Muscle of back (tissue), 13 donors: ENCODE measurements at places on chromosomes 13 and 19.

DNA sequence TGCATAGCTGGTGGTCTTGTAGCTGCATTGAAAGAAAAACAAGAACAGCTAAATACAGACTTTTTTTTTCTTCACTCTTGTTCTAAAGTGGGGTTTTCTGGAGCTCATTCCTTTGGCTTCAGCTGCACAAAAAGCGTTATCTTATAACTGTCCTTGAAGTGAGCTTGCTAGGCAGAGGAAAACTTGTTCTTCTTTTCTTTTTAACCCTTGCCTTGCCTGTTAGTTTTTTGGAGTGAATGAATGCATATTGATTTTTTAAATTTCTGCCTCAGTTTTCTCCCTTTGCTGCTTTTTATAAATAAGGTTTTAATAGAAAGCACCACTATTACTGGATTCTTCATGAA lies 1.5 kb downstream of the ZNF765 start:
- DNase-seq: no peak

- DNase-seq: no peak
These were observed 561.3 kb downstream of the FGF9 start for GRCh38 chr13:22232186-22232585.

DNA sequence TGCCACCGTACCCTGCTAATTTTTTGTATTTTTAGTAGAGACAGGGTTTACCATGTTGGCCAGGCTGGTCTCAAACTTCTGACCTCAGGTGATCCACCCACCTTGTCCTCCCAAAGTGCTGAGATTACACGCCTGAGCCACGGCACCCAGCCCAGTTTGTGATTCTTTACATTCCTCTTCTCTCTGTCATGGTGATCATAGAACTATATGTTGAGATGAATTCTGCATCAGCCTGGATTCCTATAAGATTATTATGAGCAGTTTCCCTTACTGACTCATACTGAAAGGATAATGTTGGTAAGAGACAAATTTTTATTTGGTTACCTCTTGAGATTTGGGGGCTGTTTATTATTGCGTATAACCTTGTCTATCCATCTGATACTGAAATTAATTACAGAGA lies 121.5 kb upstream of the CSNK1A1L start:
- DNase-seq: no peak

- no peak for DNase-seq
These were observed 6.3 kb downstream of the ARRDC5 start for GRCh38 chr19:4896372-4896771.

GRCh38 chr19:35704218-35704617 lies at the start of gene ZBTB32:
Gene ZBTB32, plus strand, starts transcription at chr19:35704558. Its CDS starts 10,069 bp downstream, at chr19:35714627.
- DNase-seq: no peak

- DNase-seq: peak; percentile 91
These were observed 5.8 kb downstream of the FTL start for GRCh38 chr19:48970923-48971395.

DNA sequence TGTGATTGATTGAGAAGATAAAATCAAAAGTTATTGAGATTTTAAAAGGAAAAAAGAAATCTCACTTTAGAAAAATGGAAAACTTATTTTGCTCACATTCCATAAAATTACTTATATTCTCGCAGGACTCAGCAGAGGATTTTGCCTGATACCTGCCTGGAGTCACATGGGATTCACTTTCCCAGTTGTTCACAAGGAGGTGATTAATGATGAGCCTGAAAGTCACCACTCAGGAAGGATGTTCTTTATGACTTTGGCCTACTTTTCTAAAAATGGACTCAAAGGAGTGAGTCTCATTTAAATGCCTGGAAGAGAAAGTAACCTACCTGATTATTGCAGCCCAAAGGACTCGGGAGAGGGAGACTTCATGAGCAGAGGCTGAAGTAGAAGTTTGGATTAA lies 34.5 kb upstream of the FAM216B start:
- DNase-seq: no peak

- DNase-seq: no peak
These were observed 763.5 kb upstream of the GPC6 start for GRCh38 chr13:92463134-92463533.

GRCh38 chr19:36030264-36031148 lies 2.2 kb downstream of the CLIP3 start:
- no peak for DNase-seq

- no peak for DNase-seq
These were observed 651 bp downstream of the GAPDHS start for GRCh38 chr19:35533822-35534392.

DNA sequence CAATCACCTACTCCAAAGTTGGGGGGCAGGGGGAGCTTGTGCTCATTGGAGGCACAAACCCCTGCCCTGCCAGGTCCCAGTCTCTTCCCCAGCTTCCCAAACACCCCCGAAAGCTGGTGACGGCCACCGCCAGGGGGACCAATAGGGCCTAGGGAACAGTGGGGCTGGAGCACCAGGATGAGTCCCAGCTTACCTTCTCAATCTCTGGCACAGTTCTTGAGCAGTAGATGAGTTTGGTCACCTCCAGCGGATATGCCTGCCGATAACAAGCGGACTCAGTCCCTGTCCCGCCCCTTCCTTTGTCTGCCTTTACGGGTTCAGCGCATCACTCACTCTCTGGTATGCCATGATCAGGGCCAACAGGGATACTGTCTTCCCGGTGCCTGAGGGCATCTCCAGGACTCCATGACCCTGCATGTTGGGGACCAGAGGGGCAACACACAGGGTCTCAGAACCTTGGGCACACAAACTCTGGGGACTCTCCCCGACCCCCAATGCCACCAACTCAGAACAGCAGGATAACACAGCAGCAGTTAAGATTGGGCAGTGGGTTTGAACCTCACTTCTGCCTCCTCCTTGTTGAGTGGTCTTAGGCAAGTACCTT lies 1.5 kb downstream of the ERCC2 start:
- DNase-seq: no peak

GRCh38 chr13:113672002-113672651 lies 5.1 kb downstream of the GRK1 start:
- no peak for DNase-seq

GRCh38 chr13:48500652-48501197 lies 32.2 kb downstream of the RCBTB2 start:
- peak; percentile 25 for DNase-seq

GRCh38 chr13:81048026-81048461 lies 707.1 kb upstream of the SPRY2 start:
- peak; percentile 13 for DNase-seq

GRCh38 chr13:45349438-45349837 lies 8.5 kb upstream of the TPT1 start:
- DNase-seq: no peak

DNA sequence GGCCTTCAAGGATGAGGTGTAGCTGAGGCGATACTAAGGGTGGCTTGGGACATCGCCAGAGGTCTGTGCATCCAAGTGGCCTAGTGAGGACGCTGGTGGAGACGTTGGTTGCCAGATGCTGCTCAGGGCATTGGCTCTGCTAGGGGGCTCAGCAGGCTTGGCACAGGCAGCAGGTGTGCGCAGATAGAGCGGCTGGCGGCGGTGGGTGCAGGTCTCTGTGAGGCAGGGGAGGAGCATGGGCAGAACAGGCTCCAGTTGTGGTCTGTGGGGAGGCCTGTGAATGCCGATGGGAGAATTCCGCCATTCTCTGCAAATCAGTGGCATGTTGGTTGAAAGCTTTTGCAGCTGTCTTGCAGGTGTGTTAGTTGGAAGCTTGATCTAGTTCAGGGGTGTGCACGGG lies 21.2 kb downstream of the PRAM1 start:
- DNase-seq: no peak

DNA sequence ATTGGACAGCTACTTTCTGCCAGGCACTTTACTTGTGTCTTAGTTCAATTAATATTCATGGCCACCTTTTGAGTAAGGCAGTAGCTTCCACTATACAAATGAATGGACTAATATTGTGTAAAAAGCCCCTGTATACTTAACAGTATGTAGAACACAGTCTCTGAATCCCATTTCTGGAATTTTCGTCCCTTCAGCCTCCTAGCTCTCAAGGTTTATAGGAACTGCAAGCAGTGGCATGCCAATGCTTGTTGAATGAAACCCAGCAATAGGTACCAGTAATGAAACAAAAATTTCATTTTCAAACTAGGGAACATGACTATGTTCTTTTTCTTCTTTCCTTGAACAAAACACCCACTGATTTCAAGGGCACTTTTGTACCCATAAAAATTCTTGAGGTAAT lies 361.6 kb downstream of the TDRD3 start:
- DNase-seq: no peak

GRCh38 chr13:113806104-113806471 lies 47.1 kb downstream of the TMEM255B start:
- DNase-seq: no peak

DNA sequence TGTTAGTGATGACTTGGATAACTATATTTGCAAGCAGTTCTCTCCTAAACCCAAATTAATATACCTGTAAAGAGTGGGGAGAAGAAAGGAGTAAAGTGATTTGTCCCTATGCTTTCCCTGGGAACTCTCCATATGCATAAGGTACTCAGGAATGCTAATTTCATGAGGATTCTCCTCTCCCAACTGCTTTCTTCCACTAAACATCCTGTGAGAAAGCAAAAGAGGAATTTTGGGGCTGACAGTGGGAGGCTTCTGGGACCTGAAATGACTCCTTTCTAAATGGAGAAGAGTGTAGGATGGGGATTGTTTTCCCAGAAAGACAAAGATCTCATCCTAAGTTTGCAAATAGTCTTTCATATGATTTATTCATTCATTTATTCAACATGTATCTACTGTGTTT lies 250.5 kb downstream of the TDRD3 start:
- no peak for DNase-seq

DNA sequence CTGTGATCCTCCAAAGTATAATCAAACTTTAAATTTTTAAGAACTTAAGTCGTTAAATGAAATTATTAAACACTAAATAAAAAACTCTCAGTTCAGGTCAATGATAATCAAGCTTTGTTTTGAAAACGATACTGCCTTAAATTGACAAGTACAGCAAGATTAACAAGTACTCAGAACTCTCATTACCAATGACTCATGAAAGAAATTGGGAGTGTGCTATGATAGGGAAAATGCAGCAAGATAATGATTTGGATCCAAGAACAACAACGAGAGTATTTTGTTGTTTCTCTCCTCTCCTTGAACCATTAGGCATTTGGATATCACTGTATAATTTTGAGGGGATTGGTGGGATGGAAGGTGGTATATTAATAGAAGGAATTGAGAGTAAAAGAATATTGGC lies 10.2 kb downstream of the N4BP2L2 start:
- no peak for DNase-seq

DNA sequence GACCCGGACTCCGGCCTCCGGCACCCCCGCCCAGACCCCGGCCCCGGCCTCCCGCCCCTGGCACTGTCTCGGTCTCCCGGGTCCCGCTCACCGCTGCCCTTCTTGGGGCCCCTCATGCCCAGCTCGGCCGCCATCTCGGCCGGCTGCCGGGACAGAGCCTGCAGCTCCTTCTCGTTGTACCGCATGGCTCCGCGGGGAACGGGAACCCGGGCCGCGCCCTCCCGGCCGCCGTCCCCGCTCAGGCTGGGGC lies 140 bp downstream of the PLEKHJ1 start:
- DNase-seq: no peak

- no peak for DNase-seq
These were observed 7.5 kb upstream of the RBM26 start for GRCh38 chr13:79413521-79413920.

GRCh38 chr13:26370553-26370952 lies 116.6 kb downstream of the CDK8 start:
- no peak for DNase-seq

GRCh38 chr19:19274716-19275565 lies 1.8 kb upstream of the TM6SF2 start:
- no peak for DNase-seq

DNA sequence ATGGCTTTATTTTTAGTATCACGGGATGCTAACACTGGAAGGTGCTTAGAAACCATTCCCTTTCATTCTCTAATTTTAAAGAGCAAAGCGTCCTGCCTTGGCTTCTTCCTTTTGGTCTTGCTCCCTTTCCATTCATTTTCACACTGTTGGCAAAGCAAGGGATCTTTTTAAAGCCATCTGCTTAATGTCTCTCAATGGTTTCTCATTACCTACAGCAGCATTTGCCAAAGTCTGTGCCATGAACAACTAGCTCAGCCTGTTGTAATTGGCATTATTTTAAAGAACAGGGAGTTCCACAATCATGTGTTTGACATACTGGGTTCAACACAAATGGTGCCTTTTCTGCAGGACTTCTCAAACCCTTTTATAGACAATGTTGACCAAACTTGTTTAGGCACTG lies 444.3 kb downstream of the GPC6 start:
- no peak for DNase-seq

GRCh38 chr13:113785051-113786010 lies 26.3 kb downstream of the TMEM255B start:
- DNase-seq: no peak

DNA sequence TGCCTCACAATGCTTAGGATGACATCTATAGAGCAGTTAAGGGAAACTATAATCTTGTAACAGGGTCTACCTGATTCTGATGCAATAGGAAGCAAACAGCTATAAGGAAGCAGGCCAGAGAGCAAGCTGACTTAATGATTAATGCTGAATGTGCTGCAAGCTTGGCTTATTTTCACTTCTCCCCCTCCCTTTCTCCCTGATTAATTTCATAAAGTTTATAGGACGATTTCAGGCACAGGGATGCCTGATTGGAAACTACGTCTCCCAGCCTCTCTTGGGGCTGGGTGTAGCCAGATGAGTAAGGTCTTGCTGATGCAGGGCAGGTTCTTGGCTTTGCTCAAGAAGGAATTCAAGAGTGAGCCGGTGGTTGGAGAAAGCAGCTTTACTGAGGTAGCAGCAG lies 82.8 kb upstream of the MRI1 start:
- no peak for DNase-seq

- no peak for DNase-seq
These were observed 37.9 kb downstream of the MBNL2 start for GRCh38 chr13:97259798-97260714.

DNA sequence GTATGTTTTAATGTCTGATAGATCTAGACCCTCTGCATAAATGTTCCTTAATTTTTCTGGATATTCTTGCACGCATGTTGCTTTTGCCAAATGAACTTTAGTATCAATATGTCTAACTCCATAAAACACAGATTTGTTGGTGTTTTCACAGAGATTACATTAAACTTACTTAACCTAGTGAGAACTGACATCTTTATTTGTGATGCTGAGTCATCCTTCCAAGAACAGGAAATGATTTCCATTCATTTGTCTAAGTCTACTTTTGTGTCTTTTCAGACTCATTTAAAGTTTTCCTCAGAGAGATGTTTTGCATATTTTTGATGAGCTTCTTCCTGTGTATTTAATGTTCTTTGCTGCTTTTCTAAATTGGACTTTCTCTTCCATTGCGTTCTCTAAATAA lies 184.0 kb downstream of the SLC7A1 start:
- DNase-seq: no peak

- DNase-seq: no peak
These were observed 54.7 kb downstream of the PTPRS start for GRCh38 chr19:5285955-5286354.

GRCh38 chr13:75181906-75182305 lies 300.1 kb downstream of the TBC1D4 start:
- peak; percentile 54 for DNase-seq

DNA sequence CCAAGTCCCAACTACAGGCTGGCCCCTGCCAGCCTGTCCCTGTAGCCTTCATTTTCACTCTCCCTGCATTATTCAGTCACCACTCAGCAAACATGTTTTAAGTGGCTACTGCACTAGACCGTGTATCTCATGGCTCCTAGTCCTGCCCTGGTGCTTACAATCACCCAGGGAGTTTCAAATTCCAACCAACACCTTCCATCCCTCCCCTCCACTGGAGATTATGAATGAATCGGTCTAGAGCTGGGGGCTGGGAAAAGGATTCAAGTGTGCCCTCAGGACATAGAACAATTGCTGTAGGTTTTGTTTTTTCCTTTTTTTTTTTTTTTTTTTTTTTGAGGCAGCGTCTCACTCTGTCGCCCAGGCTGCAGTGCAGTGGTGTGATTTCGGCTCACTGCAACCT lies 15.0 kb upstream of the TNFAIP8L1 start:
- DNase-seq: no peak
